ENCODE measurements at places on chromosomes 3 and 15. TPM values are rescaled to one million over a fixed set of nuclear protein-coding genes. Genes with fewer than 3 reads are reported as not detected.
A peak's percentile ranks its signal among the peaks of the same experiment; 100 is the strongest.

DNA sequence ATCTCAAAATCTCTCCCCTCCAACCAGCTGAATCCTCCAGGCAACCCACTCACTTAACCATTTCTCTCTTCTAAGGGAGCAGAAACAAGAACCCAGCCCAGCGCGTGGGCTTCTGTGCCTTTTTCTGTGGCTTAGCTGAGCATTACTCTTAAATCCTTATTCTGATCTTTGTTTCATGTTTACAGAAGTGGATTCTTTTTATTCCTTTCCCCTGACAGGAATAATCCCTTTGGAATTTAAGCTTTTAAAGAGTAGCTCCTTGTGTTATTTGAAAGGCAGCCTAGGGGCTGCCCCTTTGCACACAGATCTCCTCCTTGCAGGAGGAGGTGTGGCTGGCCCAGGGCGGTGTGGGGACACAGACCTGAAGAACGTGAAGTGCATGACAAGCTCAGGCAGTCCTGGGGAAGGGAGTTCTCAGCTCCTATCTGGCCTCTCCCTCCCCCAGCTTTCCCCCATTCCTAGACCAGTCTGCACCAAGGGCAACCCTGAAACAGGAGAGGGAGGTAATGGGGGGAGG, 77.1 kb upstream of the UBE2E1 start:
- DNase-seq: no peak
- peaks cover 8% of the 10 kb centered on the region for H3K4me1 ChIP-seq

- H3K4me1 ChIP-seq: no peaks in the 10 kb centered on the region
- no peak for DNase-seq
- H3K27me3 ChIP-seq: peaks cover 49% of the 10 kb centered on the region
- no peak overlapping the region for H3K4me3 ChIP-seq
These were observed 318.0 kb downstream of the FGF12 start for GRCh38 chr3:192409201-192409837.

DNA sequence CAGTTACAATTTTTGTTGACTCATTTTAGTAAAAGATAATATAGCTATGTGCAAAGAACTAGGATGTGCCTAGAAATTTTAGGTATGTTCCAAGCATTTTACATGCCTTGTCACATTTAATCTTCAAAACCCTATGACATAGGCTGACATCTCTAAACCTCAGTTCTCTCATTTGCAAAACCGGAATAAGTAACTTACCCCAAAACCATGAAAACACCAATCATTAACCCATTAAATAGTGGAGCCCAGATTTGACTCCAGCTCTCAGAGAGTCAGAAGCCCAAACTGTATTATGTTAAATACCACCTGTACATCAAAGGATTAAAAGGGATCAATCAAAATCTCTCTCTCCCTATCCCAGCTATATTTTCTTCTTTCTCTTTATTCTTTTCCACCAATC, 36.6 kb downstream of the GSK3B start:
- no peak for DNase-seq
- peaks cover 21% of the 10 kb centered on the region for H3K36me3 ChIP-seq
- peaks cover 31% of the 10 kb centered on the region for H3K4me1 ChIP-seq
- no peak overlapping the region for H3K27ac ChIP-seq
- H3K4me3 ChIP-seq: no peak overlapping the region
- H3K27me3 ChIP-seq: no peaks in the 10 kb centered on the region

DNA sequence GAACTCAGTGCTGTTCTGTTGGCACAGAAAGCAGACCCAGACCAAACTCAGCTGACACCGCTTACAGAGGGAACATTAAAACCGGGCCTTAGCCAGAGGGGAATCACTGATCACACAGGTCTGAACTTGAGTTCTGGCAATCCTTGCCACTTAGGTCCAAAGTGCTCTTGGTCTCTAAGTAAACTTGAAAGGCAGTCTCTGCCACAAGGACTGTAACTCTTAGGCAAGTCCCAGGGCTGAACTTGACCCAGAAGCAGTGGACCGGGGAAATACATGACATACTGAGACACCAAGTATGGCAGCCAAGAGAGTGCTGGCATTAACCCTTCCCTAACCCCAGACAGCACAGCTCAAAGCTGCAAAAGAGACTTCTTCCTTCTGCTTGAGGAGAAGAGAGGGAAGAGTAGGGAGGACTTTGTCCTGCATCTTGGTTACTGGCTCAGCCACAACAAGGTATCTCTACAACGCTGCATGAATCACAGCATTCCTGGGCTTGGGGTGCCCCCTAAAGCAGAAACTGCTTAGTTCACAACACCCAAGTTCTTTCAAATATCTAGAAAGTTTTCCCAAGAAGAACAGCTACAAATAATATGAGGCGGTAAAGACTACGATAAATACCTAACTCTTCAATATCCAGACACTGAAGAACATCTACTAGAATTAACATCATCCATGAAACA, 32.5 kb downstream of the NAALADL2 start:
- no peaks in the 10 kb centered on the region for H3K27me3 ChIP-seq
- DNase-seq: no peak
- H3K4me3 ChIP-seq: no peak overlapping the region
- no peak overlapping the region for H3K27ac ChIP-seq

Gene NME9
- total RNA-seq: not detected

Gene ALDH1A2
- total RNA-seq: not detected

Gene RYR3
- 0.02 TPM for total RNA-seq

- no peaks in the 10 kb centered on the region for H3K4me1 ChIP-seq
- no peak overlapping the region for H3K4me3 ChIP-seq
- H3K36me3 ChIP-seq: no peaks in the 10 kb centered on the region
- H3K27me3 ChIP-seq: peaks cover 2% of the 10 kb centered on the region
- DNase-seq: no peak
These were observed 412.7 kb downstream of the ERC2 start for GRCh38 chr3:56055546-56055945.

Gene KLHL6
- 40.6 TPM for total RNA-seq

DNA sequence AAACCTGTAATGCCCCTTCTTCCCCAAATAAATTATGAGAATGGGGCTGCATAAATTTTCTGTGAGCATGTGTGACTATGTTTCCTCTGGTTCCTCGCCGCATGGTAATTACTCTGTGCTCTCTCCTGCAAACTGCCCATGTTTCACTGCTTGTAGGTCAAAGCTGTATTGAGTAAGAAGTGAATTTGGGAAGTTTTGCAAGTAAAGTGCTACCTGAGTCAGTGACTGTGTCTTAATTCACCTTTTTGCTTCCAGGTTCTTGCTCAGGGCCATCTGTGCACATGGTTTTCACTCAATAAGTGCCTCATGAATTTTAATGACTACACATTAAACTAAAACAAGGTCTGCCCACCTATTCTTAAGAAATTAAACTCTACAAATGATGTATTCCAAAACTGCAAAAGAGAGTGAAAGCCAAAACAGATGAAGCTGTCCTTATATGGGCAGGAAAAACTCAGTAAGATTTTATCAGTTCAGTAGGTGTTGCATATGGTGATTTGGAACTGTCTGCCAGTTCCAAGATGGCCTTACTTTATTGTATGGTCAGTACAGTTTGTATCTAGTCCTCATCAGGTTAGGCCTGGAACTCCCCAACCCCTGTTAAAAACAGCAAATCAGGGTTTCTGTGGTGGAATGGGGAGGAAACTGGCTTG, 100.0 kb downstream of the LPP start:
- peaks cover 2% of the 10 kb centered on the region for H3K27me3 ChIP-seq
- no peak overlapping the region for H3K4me3 ChIP-seq
- H3K27ac ChIP-seq: peak overlapping the region; percentile 89
- peaks cover 52% of the 10 kb centered on the region for H3K4me1 ChIP-seq
- peaks cover 27% of the 10 kb centered on the region for H3K36me3 ChIP-seq

GRCh38 chr3:133540896-133541674, 32.4 kb upstream of the CDV3 start:
- no peak overlapping the region for H3K27ac ChIP-seq
- H3K36me3 ChIP-seq: no peaks in the 10 kb centered on the region
- H3K27me3 ChIP-seq: peaks cover 3% of the 10 kb centered on the region

Gene CLDND1
- 328 TPM for total RNA-seq

- no peak overlapping the region for H3K27ac ChIP-seq
- no peaks in the 10 kb centered on the region for H3K27me3 ChIP-seq
- no peak for DNase-seq
- H3K4me3 ChIP-seq: no peak overlapping the region
- H3K4me1 ChIP-seq: no peaks in the 10 kb centered on the region
These were observed 190.1 kb downstream of the TBC1D5 start for GRCh38 chr3:17552351-17552750.

- H3K27ac ChIP-seq: no peak overlapping the region
- H3K4me1 ChIP-seq: peaks cover 11% of the 10 kb centered on the region
- no peak overlapping the region for H3K4me3 ChIP-seq
- DNase-seq: no peak
These were observed 2.5 kb downstream of the EPHB3 start for GRCh38 chr3:184563941-184564684.

Gene GABRR3
- not detected for total RNA-seq

Gene VEPH1
- not detected for total RNA-seq

Gene GPR171
- 191 TPM for total RNA-seq

DNA sequence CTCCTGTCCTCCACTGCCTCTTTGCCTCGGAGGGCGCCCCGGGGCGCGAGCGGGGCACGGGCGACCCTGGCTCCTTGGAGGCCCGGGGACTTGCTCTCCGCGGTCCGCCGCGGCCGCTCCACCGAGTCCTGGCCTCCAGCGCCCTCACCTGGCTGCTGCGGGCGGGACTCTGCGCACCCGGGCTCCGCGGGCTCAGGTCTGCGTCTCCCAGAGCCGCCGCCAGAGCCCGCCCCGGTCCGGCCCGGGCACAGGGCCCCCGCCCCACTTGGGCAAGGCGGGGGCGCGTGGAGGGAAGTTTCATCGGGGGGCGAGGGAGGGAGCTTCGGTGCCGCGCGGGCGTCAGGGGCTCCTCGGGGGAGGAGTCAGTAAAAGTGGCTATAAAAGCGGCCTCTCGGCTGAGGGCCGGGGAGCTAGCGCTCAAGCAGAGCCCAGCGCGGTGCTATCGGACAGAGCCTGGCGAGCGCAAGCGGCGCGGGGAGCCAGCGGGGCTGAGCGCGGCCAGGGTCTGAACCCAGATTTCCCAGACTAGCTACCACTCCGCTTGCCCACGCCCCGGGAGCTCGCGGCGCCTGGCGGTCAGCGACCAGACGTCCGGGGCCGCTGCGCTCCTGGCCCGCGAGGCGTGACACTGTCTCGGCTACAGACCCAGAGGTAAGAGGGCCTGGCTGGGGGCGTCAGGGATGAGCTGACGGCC, at the start of gene CEMIP:
Gene CEMIP (plus strand): TSS at position 407 of the 694 bp plus-strand sequence. CDS start 94,510 bp downstream, outside the sequence.
- no peaks in the 10 kb centered on the region for H3K36me3 ChIP-seq
- peak; percentile 35 for DNase-seq
- H3K4me3 ChIP-seq: peak within 1 kb of the TSS; percentile 66
- no peak within 1 kb of the TSS for H3K27ac ChIP-seq

- peaks cover 60% of the 10 kb centered on the region for H3K27me3 ChIP-seq
- H3K4me3 ChIP-seq: no peak overlapping the region
- no peak overlapping the region for H3K27ac ChIP-seq
- no peak for DNase-seq
These were observed 42.5 kb downstream of the EPHB3 start for GRCh38 chr3:184604039-184604601.

- H3K27me3 ChIP-seq: peaks cover 9% of the 10 kb centered on the region
- H3K4me1 ChIP-seq: peaks cover 24% of the 10 kb centered on the region
- no peak overlapping the region for H3K27ac ChIP-seq
- no peak for DNase-seq
These were observed 45.1 kb upstream of the C15orf39 start for GRCh38 chr15:75156326-75157215.

DNA sequence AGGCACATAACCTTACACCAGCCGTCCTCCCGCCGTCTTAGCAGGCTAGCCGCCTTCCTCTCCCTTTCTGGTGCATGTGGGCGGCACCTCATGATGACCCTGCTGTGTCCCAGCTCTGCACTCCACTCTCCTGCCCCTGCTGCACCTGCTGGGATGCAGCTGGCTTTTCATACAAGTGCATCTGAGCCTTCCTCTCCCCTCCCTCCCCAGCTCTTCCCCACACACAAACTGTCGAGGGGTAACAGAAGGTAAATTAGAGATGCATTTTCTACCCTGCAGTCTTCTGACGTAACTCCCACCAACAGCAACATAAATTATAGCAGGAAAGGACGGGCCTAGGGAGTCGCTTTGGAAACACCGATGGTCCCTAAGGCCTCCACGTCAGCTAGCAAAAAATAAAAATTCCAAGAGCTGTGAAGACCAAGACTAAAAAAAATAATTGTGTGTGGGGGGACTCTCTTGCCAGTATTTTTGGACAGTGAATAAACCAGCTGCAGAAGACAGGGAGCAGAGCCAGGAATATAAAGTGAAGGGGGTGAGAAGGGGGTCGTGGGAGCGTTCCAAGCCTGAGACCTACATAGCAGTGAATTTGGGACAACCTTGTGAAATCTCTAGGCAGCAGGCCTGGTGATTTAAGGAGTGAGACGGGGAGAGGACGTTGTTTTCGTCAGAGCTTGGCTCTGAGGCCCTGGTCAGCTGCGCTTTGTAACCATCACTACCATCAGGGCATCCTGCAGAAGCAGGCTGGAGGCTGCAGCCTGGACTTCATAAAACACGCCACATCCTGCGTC, 216.2 kb downstream of the ADAMTS17 start:
- no peaks in the 10 kb centered on the region for H3K27me3 ChIP-seq
- no peak for DNase-seq
- H3K36me3 ChIP-seq: peaks cover 3% of the 10 kb centered on the region
- H3K4me1 ChIP-seq: no peaks in the 10 kb centered on the region
- H3K27ac ChIP-seq: no peak overlapping the region
- H3K4me3 ChIP-seq: no peak overlapping the region

DNA sequence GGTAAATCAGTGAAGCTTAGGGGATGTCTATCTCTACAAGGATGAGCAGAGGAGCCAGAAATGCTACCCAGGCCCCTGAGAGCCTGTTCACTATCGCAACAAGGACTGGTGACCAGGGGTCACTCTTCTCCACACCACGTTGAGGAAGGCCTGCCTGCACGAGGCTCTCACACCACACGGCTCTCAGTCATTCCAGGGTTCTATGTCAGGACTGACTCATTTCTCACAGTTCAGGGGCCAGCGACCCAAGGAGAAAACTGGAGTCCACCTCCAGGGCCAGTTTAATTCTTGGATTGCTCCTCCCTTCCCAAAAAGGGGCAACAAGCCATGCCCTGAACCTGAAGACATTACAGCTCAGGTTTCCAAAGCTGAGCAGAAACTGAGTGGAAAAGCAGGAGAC, 33.9 kb downstream of the ANP32A start:
- peak overlapping the region; percentile 29 for H3K27ac ChIP-seq
- DNase-seq: no peak
- no peaks in the 10 kb centered on the region for H3K27me3 ChIP-seq
- peaks cover 52% of the 10 kb centered on the region for H3K36me3 ChIP-seq
- H3K4me3 ChIP-seq: no peak overlapping the region
- peaks cover 71% of the 10 kb centered on the region for H3K4me1 ChIP-seq

Gene FGD5
- total RNA-seq: not detected

DNA sequence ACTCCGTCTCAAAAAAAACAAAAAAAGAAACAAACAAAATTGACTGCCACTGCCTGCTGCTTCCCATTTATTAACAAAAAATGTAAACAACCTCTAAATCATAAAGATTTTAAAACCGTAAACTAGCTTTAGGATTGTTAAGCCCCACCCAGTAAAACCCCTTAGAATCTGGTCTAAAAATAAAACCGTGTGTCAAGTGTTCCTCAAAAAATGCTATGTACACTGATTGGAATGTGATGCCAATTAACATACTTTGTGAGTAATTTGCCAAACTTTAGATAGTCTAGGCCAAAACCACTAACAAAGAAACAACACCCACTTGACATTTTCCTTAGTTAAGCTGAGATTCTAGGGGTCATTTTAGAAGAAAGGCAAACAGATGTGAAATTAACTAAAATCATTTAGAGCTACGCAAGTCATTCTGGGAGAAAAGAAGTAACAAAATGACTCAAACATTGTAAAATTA, 5.3 kb downstream of the RAF1 start:
- H3K36me3 ChIP-seq: peaks cover 13% of the 10 kb centered on the region
- no peaks in the 10 kb centered on the region for H3K27me3 ChIP-seq
- peaks cover 51% of the 10 kb centered on the region for H3K4me1 ChIP-seq
- H3K4me3 ChIP-seq: no peak overlapping the region
- DNase-seq: no peak
- H3K27ac ChIP-seq: peak overlapping the region; percentile 36

All from activated T-helper 1 cell treated with anti-CD3 and anti-CD28 coated beads, Interleukin-12 subunit alpha, Interleukin-12 subunit beta, Interleukin-2, Interleukin-4 antibody, amounts not matched to agents 30 ng/mL and 10 ng/mL and 1 ng/mL, durations not matched to agents 14 hours and 24 hours and 36 hours (primary cell).